ENCODE measurements at places on chromosomes 12 and 14.

- DNase-seq = no peak
These were observed 17.7 kb downstream of the EPYC start for GRCh38 chr12:90987101-90987500.

DNA sequence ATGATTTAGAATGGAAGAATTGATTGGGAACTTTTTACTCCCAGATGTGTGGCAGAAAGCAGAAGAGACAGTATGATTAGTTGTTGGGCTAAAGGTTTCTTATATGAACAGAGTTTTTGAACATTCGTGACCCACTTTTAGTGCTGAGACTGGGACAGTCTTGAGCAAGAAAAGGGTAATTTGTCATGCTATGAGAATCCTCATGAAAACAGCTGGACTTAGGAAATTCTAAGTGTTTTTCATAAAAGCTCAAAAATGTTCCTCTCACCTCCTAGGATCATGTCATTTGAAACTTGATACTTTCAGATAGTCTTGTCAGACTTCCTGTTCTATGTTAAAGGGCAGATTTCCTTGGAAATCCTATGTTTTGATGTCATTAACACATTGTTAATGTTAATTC is 86.1 kb downstream of the MGAT4C start:
- no peak for DNase-seq

DNA sequence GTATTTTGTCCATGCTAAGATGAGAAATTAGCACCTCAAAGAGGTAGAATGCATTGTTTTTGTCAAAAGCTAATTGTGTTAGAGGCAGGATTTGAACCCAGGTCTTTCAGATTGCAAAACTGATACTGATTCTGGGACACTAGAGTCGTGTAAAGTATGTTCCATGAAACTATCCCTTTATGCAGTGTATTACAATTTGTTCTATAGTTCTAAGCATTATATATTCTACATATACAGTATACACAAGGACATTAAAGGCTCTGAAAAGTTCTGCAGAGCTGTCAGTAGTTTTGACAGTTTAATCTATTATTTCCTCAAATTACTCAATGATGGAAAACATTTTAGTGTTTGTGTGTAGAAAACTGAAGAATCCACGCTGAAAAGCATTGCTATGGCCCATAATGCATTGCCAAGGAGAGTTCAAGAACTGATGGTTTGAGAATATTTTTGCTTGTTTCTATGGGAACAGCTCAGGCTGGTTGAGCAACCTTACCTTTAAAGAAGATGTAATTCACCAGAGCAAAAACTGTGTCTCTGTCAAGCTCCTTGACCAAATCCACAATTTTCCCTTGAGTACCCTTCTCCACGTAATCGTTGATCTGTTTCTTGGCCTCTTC is 6.2 kb downstream of the SERPINA1 start:
- no peak for DNase-seq

DNA sequence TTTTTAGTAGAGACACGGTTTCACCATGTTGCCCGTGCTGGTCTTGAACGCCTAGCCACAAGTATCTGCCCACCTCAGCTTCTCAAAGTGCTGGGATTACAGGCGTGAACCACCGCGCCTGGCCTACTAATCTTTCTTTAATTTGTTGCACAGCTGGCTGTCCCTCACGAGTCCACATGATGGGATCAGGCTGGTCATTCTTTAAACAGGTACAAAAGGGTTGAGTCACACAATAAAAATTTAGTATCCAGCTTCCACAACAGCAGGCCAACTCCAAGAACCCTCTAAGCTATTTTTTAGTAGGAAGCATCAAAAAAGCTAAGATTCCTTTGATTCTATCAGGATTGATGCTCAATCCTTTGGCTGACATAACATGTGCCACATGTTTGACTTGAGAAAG is 17.8 kb downstream of the SINHCAF start:
- no peak for DNase-seq

DNA sequence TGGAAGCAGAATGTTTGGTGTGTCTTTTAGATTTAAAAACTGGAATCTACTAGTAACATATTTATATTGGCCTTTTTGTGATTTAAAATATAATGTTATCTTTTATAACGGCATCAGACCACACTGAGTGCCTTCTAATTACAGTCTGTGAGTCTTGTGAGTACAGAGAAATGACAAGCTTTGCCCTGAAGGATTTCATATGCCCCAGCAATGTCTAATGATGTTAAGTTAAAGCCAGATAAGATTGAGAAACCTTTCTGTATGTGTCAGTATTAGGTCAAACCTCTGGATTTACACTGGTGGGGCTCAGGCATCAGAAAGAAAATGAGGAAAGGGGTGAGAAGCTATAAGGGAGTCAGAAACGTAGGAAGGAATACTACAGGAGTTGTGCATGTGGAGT is 25.2 kb downstream of the PLEKHA5 start:
- no peak for DNase-seq

GRCh38 chr12:51915951-51916350 is 8.6 kb downstream of the ACVRL1 start:
- no peak for DNase-seq

DNA sequence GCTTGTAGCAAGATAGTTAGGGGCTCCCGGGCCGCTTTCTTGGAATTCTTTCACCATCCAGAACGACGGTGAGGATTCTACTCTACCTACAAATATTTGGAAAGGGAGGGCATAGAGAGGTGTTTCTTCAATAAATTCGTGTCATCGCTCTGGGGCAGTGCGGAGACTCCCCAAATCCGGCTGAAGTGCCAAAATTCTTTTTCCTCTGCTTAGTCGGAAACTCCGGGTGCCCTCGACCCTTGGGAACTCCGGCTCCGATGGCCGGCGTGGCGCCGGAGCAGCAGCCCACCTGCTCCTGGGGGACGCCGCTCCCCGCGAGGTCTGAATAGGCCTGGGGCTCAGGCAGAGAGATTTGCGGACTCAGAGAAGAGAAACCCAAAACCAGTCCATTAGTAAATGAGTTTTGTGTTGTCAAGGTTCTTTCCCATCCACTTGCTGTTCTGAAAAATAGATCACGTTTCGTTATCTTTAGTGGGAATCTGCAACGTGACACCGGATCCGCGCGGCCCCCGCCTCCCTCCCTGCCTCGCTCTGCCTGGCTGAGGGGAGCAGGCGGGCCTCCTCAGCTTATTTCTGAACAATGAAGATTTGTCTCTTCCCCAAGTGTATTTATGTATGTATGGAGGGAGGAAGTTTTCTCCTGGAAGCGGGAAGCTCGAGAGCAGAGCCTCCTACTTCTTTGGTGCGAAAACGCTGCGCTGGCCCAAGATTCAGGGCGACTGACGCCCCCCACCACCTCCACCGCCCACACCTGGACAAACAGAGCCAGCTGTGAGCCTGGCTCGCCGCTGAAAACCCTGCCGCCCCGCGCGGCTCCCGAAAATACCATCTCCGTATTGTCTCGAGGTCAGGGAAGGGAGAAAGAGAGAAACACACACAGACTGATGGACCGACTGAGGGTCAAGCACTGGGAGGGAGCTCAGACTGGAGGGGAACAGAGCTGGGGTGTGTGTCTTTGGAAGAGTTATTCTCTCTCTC is 3.7 kb upstream of the SIX1 start:
- DNase-seq = no peak

GRCh38 chr12:70638639-70639360 is 1.6 kb upstream of the PTPRB start:
- DNase-seq = no peak

GRCh38 chr14:77186911-77187648 is 5.5 kb downstream of the TMEM63C start:
- no peak for DNase-seq

DNA sequence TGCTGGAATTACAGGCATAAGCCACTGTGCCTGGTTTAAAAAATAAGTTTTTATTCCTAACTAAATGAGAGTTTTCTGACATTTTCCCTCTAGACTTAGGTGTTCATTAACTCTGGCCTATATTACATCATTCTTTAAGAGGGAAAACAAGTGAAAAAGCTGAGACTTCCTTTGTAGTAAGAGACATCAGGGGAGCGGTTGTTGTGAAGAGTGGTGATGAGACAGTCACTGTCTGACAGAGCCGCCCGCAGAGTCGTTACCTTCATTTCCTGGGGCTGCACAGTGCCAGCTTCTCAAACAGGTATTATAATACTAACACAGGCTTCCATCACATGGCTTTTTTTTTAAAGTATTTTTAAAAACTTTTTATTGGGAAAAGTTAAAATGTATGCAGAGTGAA is 19.7 kb upstream of the TDRD9 start:
- DNase-seq = no peak

GRCh38 chr12:3313675-3314663 is 177.0 kb upstream of the PRMT8 start:
- no peak for DNase-seq

GRCh38 chr12:46915082-46915481 is 89.3 kb upstream of the SLC38A4 start:
- no peak for DNase-seq

- DNase-seq = no peak
These were observed 32.9 kb downstream of the ARID2 start for GRCh38 chr12:45762185-45763110.

DNA sequence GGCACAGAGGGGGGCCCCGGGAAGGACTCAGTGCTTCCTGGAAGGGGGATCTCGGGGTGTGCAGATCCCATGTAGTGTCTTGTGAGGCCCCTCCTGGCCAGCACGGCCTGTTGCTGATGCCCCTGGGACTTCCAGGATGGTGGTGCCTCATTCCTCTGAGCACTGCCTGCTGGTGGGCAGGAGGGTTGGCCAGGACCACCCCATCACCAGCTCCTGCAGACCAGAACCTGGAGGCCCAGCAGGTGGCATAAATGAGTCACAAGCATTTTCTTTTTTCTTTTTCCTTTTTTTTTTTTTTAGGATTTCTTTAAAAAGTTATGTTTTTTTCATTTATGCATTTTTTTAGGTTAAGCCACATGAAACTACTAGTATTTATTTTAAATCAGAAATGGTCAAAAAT is 8.0 kb downstream of the MMP17 start:
- DNase-seq = no peak

GRCh38 chr12:115398311-115398781 is 714.4 kb upstream of the TBX3 start:
- no peak for DNase-seq

- no peak for DNase-seq
These were observed 624 bp upstream of the PLEKHD1 start for GRCh38 chr14:69483765-69484443.

DNA sequence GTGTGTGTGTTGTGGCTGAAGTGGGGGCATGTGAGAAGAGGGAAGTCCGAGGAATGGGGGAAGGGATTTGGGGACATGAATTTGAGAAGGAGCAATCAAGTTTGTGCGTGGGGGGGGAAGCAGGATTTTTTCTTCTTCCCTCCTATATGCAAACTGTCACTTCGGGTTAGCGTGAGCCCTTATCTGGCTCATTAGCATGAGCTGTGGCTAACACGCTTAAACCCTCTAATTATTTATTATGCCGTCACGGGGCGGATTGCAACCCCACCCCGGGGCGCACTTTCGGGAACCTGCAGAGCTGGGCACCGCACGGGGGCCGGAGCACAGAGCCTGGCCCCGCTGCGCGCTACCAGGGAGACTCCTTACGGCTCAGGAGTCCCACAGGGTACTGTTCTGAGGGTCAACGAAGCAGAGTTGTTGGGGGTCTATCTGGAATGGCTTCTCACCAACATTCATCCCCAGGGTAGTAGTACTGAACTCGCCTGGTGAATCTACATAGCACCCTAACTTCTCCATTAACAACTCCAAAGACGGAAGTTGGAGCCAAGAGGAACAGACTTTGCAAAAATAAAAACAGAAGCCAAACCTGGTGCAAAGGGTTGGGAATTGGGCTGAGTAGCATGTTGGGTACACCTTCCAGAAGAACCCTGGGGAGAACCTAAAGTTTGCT is 6.4 kb upstream of the ASCL1 start:
- DNase-seq = no peak

DNA sequence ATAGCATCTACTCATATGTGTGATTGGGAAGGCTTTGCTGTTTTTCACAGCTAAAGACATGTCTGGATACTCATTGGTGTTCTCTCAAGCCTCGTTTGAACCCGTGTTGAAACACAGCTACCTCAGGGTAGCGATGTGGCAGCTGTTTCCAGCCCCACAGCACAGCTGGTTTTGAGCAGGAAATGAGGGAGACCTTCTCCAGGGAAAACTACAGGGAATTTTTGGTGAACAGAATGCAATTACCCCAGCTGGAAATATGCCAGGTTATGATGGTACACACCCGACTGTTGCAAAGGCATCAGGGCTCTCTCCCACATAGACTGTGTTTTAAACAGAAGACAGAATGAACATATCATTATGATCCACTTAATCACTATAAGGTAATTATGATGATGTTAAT is 828.9 kb downstream of the VRK1 start:
- DNase-seq = no peak

DNA sequence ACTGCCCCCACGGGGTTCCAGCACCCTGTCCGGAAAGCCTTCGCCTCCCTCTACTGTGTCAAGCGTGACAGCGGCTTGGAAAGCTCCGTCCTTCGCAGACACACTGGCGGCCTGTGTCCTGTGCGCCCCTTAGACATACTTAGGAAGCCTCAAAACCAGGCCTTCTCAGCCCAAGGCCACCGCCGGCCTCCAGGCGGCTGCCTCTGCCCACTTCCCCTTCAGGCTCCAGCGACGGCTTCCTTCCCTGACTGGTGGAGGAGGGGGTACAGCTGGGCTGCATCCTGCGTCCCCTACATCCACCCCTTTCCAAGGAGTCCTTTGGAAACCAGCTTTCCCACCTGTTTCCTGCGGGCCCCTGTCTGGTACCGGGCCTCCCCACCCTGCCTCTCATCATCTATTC is 2.5 kb upstream of the CACNA2D4 start:
- peak; percentile 60 for DNase-seq

- DNase-seq = no peak
These were observed 46.9 kb upstream of the KRR1 start for GRCh38 chr12:75558287-75558686.

DNA sequence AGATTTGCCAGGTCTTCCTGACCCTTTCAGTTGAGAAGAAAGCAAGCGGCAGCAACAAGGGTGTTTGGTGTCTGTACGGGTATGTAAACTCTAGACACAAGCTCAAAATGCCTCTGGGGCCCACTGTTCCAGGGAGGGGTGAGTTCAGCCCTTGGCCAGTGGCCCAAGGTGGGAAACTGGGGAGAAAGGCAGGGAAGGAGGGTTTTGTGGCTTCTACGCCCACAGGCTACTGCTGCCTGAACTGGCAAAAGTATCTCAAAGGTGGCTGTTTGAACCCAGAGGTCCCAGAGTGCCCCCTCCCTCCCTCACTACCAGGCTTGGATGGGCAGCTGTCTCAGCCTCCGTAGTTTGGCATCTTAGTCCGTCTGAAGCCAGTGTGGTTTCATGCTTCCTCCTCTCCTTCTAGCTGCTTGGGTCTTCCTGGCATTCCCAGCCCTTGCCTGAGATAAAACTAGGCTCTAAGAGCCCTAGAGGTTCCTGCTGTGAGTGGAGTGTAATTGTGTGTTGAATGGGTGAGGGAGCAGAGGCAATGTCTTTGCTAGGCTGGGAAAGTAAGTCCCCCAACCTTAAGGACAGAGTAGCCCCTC is 5.5 kb downstream of the HOXC5 start:
- no peak for DNase-seq

DNA sequence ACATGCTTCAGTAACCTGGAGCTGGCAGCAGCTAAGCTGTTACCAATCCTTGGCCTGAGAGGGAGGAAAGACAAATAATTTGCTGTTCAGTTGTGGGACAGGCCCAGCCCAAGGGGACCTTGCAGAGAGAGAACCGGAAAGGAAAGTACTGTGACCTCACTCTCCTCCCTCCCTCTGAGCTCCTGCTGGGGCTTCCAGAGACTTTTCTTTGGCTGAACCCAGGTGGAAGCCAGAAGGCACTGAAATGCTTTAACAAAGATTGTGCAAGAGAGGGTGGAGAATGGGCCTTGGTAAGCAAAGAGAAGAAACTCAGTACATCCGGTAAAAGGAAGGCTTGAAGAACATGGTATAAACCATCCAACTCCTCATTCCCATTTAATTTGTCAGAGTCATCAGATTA is 457.1 kb downstream of the GLT1D1 start:
- DNase-seq = no peak

- no peak for DNase-seq
These were observed 884.3 kb downstream of the GALC start for GRCh38 chr14:87108726-87109125.

Measured in GF-D8 (cell line).